ENCODE measurements at places on chromosomes 2 and 18.

DNA sequence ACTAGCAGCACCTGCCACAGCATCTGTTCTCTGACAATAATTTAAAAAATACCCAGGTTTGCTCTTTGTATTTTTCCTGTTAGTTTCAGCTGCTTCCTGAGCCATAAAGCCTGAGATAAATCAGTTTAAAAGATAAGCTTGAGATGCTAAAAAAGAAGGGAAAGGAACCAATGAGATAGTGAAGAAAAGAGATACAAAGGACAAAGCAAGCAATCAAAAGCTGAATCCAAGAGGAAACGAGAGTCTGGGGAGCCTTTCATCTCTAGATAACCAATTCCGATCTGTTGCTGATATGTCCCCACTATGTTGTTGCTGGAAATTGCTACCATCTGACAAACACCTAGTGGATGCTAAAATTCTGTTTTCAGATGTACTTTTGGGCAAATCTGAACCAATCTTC lies 201.4 kb downstream of the RBM43 start:
- no peaks in the 10 kb centered on the region for H3K27me3 ChIP-seq
- no peaks in the 10 kb centered on the region for H3K36me3 ChIP-seq

- no peak for DNase-seq
- no peak overlapping the region for H3K4me3 ChIP-seq
- no peaks in the 10 kb centered on the region for H3K27me3 ChIP-seq
- peaks cover 3% of the 10 kb centered on the region for H3K4me1 ChIP-seq
- no peaks in the 10 kb centered on the region for H3K36me3 ChIP-seq
Observed at GRCh38 chr2:9797681-9798556, 45.4 kb upstream of the TAF1B start.

- no peaks in the 10 kb centered on the region for H3K36me3 ChIP-seq
- no peaks in the 10 kb centered on the region for H3K27me3 ChIP-seq
- no peaks in the 10 kb centered on the region for H3K4me1 ChIP-seq
- H3K27ac ChIP-seq = no peak overlapping the region
- DNase-seq = no peak
Observed at GRCh38 chr2:8704906-8705305, 23.1 kb downstream of the ID2 start.

GRCh38 chr2:69535817-69536241 lies 98.6 kb upstream of the NFU1 start:
- no peaks in the 10 kb centered on the region for H3K27me3 ChIP-seq
- H3K4me3 ChIP-seq = no peak overlapping the region
- peaks cover 60% of the 10 kb centered on the region for H3K36me3 ChIP-seq
- DNase-seq = no peak
- no peaks in the 10 kb centered on the region for H3K4me1 ChIP-seq
- no peak overlapping the region for H3K27ac ChIP-seq

DNA sequence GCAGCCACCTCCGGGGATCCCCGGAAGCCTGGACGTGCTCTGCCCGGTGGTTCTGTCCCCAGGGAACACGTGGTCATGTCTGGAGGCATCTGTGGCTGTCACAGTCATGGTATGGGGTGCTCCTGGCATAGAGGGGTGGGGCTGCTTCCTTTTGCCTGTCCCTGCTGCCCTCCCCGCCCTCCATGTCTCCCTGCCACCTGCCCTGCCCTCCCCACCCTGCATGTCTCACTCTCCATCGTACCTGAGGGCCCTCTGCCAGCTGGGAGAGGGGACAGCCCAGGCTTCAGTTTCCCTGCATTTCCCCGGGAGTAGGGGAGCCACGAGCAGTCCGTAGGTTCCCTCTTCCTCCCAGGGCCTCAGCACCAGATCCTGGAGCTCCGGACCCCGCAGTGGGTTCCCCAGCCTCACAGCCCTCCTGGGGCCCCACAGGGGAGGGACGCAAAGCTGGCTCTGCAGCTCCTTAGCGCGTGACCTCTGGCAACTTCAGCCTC lies 90.0 kb upstream of the CTDP1 start:
- H3K36me3 ChIP-seq = no peaks in the 10 kb centered on the region
- no peak overlapping the region for H3K27ac ChIP-seq
- no peaks in the 10 kb centered on the region for H3K27me3 ChIP-seq
- H3K4me1 ChIP-seq = no peaks in the 10 kb centered on the region
- no peak for DNase-seq
- H3K4me3 ChIP-seq = no peak overlapping the region

DNA sequence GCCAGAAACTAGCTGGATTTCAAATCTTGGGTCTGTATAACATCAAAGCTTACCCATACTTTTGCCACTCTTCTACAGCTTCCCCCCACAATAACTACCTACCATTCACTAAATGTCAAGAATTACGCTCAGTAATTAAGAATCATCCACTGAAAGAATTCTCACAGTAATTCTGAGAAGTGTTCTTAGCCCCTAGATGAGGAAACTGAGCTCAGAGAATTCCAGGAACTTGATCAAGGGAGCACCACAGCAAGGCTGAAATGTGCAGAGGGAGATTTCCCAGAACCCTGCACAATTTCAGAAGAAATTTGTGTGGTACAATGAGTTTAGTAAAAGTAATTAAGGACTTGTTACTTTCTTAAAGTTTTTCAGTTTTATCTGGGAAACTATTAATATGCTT lies 194.5 kb upstream of the STK17B start:
- H3K4me1 ChIP-seq = no peaks in the 10 kb centered on the region
- H3K4me3 ChIP-seq = no peak overlapping the region
- DNase-seq = no peak
- H3K27ac ChIP-seq = no peak overlapping the region
- no peaks in the 10 kb centered on the region for H3K27me3 ChIP-seq

DNA sequence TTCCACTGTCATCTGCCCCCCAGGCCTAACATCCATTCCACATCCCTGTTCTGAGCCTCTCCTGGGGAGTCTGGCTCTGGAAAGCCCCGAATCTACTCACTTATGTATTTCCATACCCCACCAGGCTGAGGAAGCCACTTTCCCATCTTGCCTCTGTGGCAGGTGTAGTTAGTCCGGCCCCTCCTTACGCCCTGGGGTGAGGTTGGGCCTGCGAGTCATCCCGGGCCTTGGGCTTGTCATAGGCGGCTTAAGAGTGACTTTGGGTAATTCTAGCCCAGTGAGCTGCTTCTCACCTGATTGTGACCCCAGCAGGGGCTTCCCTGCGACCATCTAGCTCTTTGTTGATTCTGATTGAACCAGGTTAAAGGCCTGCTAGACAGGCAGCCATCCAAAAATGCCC lies 21.1 kb downstream of the PCARE start:
- no peaks in the 10 kb centered on the region for H3K36me3 ChIP-seq
- H3K27me3 ChIP-seq = no peaks in the 10 kb centered on the region
- no peak overlapping the region for H3K4me3 ChIP-seq
- H3K27ac ChIP-seq = no peak overlapping the region
- DNase-seq = peak; percentile 10

All from common myeloid progenitor, CD34-positive (primary cell).